Stimulated activated CD8-positive, alpha-beta memory T cell treated with anti-CD3 and anti-CD28 coated beads, Interleukin-15, amount 100 ng/mL, for 1 hour (primary cell): ENCODE measurements at places on chromosomes 13 and 19.

DNA sequence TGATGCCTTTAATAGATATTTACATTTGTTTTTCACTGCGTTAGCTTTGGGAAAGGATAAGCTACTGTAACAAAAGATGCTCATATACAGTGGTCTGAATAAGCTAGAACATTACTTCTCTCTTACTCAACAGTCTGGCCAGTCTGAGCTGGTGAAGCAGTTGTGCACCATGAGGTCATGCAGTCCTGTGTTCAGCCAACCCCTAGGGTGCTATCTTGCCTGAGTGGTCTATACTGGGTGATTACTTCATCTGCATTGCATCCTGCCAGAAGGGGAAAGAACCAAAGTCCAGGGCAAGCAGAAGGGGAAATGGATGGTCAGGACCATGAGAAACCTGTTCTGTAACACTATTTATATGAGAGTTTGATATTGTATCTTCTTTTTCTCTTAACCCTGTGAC is 31.5 kb downstream of the ERCC5 start:
- DNase-seq, result no peak

DNA sequence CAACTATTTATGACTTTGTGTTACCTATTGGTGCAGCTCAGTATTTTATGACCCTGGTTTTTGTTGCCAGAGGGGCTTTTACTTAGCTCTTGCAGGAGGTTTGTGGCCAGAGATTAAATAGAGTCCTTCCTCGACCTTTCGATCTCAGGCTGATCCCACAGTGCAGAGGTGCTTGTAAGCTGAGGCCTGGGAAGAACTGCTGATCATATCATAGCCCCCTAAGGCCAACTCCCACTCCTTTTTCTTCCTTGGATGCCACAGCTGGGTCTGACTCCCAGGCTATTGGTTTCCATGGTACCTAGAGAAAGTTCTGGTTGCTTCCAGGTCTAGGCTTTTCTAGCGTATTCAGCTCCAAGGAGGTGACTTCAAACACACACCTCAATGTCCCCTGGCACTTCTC is 324.9 kb downstream of the FOXO1 start:
- DNase-seq, result no peak

GRCh38 chr19:49057636-49058234 is at the start of gene CGB7:
TSS of gene CGB7 (minus strand) at chr19:49057749. CDS start at chr19:49055375, 2,374 bp downstream.
- no peak for DNase-seq

DNA sequence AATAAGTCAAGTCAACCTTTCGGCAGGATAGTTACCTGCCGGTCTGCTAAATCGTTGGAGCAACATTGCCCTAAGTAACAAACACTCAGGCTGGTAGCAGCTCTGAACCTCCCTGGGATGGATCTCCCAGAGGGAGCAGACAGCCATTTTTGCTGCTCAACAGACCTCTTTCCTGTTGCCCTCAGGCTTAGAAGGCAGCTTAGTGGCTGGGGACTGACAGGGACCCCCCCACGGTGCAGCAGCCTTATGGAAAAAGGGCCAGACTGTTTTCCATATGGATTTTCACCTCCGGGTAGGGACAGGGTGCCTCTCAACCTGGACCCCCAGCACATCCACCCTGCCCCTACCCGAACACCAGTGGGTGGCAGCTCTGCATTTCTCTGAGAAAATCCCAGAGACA is 49.7 kb downstream of the UBL3 start:
- no peak for DNase-seq

- DNase-seq, result no peak
These were observed 288.5 kb downstream of the NALCN start for GRCh38 chr13:101127741-101128353.

- DNase-seq, result no peak
These were observed 5.8 kb downstream of the GP6 start for GRCh38 chr19:55032170-55032800.

DNA sequence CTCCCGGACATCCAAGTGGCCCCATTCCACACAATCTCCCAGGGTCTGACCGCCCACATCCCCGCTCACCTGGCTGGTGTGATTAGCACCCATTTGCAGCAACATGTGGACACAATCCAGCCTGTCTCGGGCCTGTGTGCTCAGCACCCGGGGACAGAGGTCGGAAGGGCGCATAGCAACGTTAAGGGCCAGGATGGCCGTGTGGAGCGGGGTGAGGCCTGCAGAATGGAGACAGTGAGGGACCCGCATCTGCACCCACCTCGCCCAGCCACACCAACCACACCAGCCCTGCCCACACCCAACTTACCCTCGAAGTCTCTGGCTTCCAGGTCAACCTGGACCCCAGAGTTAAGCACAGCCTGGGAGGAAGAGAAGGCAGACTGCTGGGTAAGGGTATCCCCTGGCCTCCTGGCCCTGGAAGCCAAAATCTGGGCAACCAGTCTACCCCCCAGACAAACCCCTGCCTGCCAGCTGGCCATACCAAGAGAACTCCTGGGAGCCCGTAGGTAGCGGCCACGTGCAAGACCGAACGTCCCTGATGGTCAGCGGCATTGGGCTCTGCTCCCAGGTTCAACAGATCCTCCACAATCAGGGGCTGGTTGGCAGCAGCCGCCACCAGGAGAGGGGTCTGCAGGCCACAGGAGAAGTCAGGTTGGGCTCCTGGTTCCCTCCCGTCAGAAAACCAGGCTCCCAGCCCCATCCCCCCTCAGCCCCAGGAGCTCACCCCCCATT is 4.3 kb downstream of the NFKBID start:
- DNase-seq, result no peak

DNA sequence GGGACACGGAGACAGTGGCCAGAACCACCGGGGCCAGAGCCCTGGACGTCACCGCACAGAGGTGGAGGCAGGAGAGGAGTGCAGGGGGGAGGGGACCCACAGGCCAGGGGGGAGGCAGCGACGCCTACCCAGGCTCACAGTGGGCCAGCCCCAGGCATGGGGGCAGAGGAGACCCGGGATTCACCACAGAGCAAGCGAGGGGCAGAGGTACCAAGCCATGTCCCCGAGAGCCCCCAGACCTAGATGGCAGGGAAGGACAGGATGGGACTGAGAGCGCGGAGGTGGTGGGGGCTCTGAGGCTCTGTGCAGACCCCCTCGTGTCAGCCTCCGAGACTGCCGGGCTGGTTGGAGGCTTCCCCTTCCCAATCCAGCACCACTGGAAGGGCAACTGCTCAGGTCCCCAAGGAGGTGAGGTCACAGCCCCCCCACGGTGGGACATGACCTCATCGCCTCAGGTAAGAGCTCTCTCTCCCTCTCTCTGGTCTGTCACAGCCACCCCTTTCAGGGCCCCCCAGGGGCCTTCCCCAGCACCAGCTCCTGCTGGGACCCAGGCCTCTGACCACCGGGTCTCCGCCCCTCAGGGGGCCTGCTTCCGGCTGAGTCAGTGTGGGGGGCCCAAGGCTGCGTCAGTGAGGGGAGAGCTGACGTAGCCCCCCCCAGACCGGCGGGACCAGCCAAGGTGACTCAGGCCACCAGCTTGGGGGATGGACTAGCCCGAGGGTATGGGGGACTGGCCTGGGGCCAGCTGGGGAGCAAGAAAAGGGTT is 2.2 kb upstream of the IL11 start:
- DNase-seq, result no peak

DNA sequence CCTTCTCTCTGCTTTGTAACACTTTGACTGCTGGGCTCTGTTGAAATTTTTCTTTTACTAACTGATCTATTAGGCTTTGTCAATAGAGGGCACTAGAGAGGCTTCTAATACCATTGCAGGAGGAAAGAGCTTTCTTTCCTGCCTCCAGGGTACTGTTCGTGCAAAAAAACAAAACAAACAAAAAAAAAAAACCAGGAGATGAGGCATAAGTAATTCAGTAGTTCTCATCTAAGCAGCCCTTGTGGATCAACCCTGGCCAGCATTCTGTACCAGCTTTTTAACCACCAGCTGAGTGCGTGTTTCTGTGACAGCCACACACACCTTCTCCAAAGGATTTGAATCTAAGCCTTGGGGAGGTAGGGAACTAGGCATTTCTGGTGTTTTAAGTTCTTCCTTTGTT is 1707.6 kb upstream of the SLC10A2 start:
- DNase-seq, result no peak

GRCh38 chr13:25602176-25602575 is 230.4 kb downstream of the ATP8A2 start:
- DNase-seq, result no peak

GRCh38 chr13:21616205-21616866 is 12.4 kb upstream of the MICU2 start:
- DNase-seq, result no peak

DNA sequence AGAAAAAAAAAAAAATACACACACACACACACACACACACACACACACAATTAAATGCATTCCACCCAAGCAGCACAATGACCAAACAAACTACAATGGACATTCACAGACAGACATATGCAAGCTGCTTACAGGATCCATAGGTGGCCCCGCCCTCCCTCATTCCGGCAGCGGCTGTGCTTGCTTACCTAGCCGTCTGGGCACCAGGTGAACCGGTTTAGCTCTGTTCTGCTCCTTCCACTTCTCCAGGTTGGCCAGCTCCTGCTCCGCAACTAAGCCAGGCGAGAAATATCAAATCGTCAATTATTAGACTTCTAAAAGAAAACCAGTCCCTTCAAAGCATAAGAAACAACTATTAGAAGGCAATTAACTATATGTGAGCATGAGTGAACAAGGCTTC is 23.1 kb downstream of the EPSTI1 start:
- no peak for DNase-seq

- DNase-seq, result no peak
These were observed 11.2 kb downstream of the ZNF317 start for GRCh38 chr19:9151367-9151766.

DNA sequence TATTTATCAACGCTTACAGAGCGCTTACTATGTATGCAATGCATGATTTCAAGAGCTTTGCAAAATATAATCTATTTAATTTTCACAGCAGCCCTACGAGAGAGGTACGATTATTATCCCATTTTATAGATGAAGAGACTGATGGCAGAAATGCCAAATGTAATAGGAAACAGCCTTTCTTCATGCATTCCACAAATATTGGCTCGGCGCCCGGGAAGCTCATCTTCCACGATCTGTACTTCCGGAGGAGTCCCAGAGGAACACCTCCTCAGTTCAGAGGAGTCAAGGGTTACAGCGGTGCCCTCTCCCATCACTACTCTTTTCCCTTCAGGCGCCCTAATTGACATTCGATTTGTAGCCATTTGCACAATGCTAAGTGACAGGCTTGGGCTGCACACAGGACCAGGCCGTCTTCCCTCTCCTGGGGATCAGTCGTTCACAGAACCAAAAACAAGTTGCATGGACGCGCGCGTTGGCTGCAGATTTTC is 1.1 kb upstream of the ARHGAP35 start:
- no peak for DNase-seq

GRCh38 chr13:101453784-101454201 is 1.3 kb downstream of the ITGBL1 start:
- no peak for DNase-seq

DNA sequence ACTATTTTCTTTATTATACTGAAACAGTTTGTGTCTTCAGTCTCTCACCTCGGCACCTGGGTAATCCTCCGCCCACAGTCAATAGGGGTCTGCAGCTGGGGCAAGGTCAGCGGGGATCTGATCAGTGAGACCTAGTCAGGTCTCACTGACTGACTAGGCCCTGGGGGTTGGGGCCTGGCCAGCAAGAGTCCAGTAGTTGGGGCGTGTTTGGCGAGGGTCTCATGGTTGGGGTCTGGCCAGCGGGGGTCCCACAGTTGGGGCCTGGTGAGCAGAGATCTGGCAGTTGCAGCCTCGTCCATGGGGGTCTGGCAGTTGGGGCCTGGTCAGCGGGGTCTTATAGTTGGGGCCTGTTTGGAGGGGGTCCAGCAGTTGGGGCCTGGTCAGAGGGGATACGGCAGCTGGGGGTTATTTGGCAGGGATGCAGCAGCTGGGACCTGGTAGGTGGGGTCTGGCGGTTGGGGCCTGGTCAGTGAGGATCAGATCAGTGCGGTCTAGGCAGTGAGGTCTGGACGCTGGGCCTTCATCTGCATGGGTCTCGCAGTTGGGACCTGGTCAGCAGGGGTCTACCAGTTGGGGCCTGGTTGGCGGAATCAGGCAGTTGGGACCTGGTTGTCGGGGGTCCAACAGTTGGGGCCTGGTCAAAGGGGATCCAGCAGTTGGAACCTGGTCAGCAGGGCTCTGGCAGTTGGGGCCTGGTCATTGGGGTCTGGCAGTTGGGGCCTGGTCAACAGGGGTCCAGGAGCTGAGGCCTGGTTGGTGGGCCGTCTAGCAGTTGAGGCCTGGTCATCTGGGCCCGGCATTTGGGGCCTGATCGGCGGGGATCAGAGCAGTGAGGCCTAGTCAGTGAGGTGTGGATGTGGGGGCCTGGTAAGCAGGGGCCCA is 61.1 kb upstream of the TPM4 start:
- no peak for DNase-seq

DNA sequence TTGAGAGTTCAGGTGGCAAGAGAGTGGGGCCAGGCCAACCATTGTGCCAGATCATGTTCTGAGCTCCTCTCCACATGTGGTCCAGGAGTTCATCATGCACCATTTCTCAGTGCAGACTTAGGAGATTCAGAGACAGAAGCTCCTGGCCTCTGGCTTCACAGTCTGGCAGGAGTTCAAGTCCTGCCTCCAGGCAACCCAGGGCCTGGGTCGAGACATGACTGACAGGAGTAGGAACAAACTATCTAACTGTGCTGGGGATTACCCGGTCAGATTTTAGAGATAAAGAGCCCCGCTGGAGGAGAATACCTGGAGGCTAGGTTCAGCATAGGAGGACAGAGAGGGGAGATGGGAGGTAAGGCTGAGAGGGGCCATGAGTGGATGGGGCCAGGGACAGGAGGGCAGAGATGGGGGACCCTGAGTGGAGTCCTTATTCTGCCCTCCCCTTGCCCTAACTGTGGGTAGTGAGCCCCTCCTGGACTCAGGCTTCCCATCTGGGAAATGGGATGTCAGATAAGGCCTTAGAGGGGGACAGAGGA is 906 bp upstream of the CYP4F11 start:
- DNase-seq, result no peak

GRCh38 chr13:57627663-57628062 is 3.9 kb upstream of the PCDH17 start:
- DNase-seq, result no peak

DNA sequence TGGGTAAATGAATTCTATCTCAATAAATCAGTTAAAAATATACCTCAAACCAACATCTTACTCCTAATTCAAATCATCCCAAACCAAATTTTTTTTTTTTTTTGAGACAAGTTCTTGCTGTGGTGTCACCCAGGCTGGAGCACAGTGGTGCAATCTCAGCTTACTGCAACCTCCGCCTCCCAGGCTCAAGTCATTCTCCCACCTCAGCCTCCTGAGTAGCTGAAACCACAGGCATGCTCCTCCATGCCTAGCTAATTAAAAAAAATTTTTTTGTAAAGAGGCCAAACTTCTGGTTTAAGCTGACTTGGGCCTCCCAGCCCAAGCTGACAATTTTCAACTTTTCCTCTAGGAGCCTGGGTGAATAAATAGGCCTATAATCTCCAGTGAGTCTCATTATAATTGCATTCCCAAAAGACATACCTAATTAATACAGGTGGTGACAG is 22.1 kb upstream of the OLFM2 start:
- DNase-seq, result no peak
